GM12865 (cell line): ENCODE measurements at places on chromosomes 5 and 9.

DNA sequence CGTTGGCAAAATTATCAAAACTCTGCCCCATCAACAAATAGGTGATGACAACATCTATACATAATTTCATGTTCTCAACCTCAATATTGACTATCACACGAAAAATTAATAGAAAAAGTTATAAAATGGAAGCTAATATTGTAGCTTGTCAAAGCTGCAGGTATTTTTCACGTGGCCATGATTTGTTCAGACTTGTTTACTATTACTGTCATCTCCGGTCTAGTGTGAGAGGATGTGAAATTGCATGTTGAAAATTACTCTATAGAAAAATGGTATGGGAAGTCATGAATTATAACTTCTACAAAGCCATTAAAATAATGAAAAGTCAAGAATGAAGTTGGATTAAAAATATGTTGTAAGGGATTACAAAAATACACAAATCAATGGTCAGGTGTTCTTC lies 385.8 kb downstream of the PTPRD start:
- DNase-seq = no peak

GRCh38 chr5:134003817-134004625 lies 754 bp downstream of the VDAC1 start:
- DNase-seq = peak; percentile 74

- no peak for DNase-seq
These were observed 178.3 kb downstream of the CWC27 start for GRCh38 chr5:64947031-64947430.

- DNase-seq = no peak
These were observed 568.7 kb upstream of the RGMB start for GRCh38 chr5:98204798-98205197.

GRCh38 chr5:168777651-168778050 lies 198.5 kb upstream of the PANK3 start:
- DNase-seq = no peak

GRCh38 chr5:177311392-177311722 lies 341 bp downstream of the MXD3 start:
- no peak for DNase-seq
